Fibroblast of skin of abdomen (primary cell): ENCODE measurements at places on chromosomes 16 and 17.

DNA sequence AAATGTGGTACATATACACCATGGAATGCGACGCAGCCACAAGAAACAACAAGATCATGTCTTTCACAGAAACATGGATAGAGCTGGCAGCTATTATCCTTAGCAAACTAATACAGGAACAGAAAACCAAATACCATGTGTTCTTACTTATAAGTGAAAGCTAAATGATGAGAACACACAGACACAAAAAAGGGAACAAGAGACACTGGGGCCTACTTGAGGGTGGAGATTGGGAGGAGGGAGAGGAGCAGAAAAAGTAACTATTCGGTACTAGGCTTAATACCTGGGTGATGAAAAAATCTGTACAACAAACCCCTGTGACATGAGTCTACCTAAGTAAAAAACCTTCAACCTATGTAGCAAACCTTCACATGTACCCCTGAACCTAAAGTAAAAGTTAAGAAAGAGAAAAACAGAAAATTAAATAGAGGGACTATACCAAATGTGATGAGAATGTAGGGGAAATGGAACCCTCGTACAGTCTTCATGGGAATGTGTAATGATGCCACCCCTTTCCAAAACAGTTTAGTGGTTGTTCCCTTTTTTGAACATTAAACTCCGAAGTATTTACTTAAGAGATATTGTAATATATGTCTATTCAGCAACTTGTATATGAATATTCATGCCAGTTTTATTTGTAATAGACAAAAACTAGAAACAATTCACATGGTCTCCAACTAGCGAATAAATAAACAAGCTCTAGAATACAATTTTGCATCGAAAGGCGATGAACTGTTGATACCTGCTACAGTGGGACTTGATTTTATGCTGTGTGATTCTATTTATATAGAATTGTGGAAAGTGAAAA lies 33.9 kb downstream of the AHSP start:
- DNase-seq, result no peak

- DNase-seq, result no peak
These were observed 14.4 kb upstream of the METRNL start for GRCh38 chr17:83064732-83065659.

- no peak for DNase-seq
These were observed 12.5 kb downstream of the GPRC5C start for GRCh38 chr17:74444406-74444805.

DNA sequence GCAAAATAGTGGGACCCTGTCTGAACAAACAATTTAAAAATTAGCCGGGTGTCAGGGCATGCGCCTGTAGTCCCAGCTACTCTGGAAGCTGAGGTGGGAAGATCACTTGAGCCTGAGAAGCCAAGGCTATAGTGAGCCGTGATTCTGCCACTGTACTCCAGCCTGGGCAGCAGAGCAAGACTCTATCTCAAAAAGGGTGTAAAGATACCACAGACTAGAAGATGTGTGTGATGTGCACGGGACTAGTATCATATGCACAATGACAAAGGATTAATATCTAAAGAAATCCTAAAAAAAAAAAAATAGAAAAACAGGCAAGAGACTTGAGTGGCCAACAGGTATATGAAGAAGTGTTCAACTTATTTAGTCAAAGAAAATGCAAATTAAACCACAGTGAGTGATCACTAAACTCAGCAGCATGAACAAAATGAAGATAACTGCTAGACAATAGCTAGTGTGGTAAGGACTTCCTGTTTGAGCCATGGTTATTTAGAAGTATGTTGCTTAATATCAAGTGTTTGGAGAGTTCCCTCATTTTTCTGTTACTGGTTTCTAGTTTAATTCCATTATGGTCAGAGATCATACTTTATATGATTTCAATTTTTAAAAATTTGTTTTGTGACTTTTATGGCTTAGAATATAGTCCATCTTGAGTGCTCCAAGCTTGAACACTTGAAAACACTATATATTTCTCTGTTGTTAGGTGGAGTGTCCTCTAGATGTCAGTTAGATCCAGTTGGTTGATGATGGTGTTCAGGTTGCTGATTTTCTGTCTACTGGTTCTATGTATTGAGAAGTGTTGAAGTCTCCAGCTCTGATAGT lies 14.7 kb upstream of the SLX4 start:
- no peak for DNase-seq

DNA sequence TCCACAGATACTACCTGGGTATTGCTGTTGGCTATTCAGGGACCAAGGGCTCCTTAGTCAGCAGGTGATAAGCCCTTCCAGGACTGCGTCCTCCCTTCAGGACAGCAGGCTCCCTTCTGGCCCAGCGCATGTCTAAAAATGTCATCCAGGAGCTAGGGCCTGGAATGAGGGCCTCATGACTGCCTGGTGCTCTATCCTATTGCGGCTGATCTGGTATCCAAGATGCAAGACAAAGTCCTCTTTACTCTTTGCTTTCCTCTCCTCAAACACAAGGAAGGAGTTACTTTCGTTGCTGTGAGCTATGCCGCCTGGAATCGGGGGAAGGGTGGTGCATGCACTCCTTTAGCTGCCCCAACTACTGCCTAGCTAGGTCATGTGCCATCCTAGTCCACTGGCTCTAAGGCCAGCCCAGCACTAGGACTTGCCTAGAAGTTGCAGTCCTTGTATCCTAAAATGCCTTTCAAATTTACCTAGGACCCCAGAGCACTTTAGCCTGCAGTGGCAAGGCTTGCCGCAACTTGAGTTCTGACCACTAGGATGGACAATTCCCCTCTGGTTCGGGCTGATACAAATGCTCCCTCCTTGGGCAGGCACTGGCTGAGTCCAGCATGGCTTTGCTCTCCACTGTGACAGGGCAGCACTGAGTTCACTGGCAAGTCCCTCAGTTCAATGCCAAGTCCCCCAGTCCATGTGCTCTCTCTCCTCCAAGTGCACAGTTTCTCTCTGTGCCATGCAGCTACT lies 10.1 kb upstream of the TMEM219 start:
- no peak for DNase-seq

- DNase-seq, result no peak
These were observed 20.3 kb downstream of the RAB11FIP4 start for GRCh38 chr17:31411707-31412285.

- DNase-seq, result peak; percentile 86
These were observed at the start of gene MAPK8IP3 for GRCh38 chr16:1705688-1706385. Gene MAPK8IP3 (plus strand): TSS chr16:1706195. CDS start chr16:1706340, 145 bp downstream.
